ENCODE measurements at places on chromosomes 12 and 14.
A peak's percentile ranks its signal among the peaks of the same experiment; 100 is the strongest.

GRCh38 chr12:110845339-110845682, 1.5 kb upstream of the CCDC63 start:
- no peak for DNase-seq

- DNase-seq, result no peak
These were observed 153.1 kb upstream of the FRMD6 start for GRCh38 chr14:51498411-51499227.

DNA sequence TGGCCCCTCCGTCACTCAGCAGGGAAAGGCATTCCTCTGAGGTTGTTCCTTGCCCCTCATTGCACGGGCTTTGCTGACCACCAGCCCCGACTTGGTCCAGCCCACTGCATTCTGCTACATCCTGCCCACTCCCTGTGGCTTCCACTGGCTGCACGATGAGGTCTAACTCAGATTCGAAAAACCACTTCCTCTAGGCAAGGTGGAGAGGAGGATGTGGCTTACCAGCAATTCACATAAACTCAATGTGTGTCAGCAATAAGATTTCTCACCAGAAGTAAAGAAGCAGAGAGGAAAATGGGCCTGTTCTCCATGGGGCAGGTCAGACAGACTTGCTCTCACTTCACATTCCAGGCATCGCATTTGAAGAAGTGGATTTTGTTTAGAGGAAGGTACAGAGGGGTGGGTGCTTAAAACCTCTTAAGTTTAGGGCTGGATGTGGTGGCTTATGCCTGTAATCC, 14.7 kb downstream of the GPR68 start:
- no peak for DNase-seq

DNA sequence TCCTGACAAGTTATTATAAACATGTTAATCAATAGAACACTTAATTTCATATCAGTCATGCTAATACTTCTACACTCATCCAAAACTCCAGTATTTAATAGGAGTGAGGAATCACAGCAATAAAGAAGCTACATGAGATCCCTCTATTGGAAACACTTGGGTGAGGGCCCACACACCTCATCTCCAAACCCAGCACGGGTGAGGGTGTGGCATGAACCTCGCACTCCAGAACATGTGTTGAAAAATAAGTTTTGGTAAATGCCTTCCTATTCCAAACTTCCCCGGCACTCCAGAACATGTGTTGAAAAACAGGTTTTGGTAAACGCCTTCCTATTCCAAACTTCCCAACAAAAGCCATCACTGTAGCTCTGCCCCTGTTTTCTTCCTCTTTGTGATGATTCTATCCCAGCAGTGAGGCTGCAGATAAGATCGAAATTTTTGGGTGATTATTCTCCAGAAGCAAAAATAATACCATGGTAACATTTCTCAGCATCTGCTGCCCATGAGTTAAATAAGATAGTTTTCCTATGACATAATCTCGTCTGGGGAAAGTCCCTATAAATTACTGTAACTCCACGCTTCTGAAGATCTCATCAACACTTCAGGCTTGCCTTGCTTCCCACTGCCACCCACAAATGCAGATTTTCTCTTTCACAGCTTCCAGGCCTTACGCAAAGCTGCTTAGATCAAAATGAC, 24.4 kb upstream of the PTPRB start:
- DNase-seq, result peak; percentile 80

GRCh38 chr14:101876555-101876938, 87.8 kb upstream of the DYNC1H1 start:
- DNase-seq, result no peak

DNA sequence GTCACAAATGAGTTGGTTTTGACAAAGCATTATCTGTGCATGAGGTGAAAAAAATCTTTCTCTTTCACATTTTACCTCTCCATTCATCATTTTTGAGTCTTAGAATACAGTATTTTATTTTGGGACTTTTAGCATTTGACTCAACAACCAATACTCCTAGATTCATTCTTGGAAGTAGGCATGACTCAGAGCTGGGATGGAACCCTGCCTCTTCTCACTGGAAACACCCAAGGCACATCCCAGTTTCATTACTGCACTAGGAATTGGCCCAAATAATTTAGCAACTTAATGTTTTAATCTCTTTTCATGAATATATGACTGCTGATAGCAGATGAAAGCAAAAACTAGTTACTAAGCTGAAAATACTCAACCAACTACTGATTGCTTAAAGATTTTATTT, 3.3 kb upstream of the PDZRN4 start:
- no peak for DNase-seq

GRCh38 chr12:65106948-65107347, 14.2 kb downstream of the WIF1 start:
- DNase-seq, result peak; percentile 22

GRCh38 chr12:65492998-65493912, 214.8 kb downstream of the MSRB3 start:
- DNase-seq, result no peak

DNA sequence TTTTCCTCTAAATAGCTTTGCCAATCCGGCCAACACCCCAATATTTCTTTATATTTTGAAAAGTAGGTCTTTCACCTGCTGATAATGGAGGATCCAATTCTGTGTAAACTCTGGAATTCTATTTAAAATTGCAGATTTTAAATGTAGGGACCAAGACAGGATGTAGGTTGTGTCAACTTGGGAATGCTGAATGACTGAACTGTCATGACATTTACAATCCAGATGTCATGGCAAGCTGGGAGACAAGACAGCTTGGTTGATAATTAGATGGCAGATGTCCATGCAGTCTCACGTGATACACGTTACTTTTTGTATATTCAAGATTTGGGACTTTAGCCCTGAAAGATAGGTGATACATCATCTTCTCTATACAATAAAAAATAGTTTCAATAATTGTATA, 477.2 kb downstream of the DIO2 start:
- DNase-seq, result no peak

- DNase-seq, result no peak
These were observed 60.7 kb downstream of the CCNK start for GRCh38 chr14:99541677-99542470.

DNA sequence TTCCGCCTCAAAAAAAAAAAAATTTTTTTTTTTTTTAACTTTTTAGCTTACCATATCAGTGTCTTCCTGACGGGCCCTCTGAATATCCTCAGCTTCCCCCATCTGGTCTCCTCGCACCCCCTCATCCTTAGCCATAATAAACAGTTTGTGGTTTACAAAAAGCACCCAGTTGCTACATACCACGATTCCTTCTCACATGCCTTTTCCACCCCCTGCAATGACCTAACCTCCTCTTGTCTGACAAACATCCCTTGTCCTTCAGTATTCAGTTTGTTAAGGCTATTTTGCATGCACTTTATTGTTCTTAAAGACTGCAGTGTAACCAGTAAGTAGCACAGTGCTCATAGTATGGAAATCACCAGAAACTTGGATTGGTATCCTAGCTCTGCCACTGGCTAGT, 88.5 kb downstream of the PPM1H start:
- DNase-seq, result no peak

- DNase-seq, result no peak
These were observed 89.8 kb upstream of the LRIG3 start for GRCh38 chr12:59010118-59010517.

DNA sequence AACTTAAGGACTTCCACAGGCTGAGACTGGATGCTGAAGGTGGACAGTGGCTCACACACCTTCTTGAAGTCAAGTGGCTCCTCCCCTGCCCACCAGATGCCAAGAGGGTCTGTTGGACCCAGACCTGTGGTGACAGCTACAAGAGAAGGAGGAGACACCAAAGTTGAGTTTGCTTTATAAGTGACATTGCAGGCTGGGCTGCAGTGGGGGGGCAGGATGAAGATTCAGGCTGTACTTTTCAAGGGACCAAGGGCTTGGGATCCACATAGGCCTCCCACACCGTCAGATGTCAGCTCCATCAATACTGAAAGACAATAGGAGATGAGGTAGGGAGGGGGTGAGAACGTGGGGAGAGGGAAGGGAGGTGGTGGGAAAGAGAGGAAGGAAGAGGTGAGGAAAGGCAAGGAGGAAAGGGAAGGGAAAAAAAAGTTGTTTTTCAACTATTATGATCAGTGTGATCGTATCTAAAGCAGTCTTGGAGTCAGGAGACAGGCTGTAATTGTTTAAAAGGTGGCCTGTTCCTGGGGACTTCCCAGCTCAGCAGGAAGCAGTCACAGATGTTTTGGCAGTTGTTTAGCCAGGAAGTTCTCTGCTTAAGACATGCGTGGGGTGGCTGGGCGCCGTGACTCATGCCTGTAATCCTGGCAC, 84.1 kb upstream of the RESF1 start:
- DNase-seq, result peak; percentile 30

DNA sequence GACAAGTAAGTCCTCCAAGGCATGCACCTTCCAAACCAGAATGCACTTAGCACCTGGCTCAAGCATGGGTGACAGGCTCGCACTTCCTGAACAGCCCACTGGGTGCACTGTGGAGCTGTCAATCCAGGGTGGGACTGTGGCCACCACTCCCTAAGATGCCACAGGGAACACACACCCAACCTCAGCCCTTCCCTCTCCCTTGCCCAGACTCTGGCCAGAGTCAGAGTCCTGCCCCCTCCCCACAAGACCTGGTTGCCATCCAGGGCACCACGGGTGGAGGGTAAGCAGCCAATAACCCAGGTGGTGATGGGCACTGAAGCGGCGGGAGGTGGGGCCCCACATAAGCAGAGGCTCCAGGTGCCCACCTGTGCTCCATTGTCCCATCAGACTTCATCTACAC, 160.6 kb downstream of the MYRFL start:
- DNase-seq, result peak; percentile 28

GRCh38 chr14:24315807-24316596, 4.7 kb downstream of the LTB4R start:
- no peak for DNase-seq

- DNase-seq, result no peak
These were observed 161.9 kb upstream of the WSCD2 start for GRCh38 chr12:107967170-107967569.

DNA sequence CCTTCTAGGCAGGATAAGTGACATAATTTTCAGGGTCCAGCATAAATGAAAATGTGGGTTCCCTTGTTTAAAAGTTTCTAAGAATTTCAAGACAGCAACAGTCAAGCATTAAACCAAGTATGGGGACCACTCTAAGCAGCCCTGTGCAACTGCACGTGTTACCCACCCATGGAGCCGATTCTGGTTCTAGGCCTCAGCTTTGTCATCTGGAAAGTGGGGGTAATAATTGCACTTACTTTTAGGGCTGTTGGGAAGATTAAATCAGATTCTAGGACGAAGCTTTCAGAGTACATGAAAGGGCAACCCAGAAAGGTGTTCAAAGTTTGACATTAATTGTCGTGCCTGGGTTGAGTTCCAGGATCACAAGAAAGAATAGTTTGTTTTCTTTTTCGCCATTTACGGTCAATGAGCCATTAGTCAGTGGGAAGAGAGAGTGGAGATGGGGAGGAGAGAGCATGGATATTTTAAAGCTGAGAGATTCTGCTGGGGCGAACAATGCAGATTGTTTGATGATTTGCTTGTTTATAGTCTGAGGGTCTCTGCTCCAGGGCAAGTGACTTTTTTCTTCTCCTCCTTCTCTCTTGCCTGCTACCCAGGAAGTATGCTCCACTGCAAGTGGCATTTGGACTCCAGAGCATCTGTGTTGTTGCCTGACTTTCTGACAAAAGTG, 10.7 kb upstream of the PPFIBP1 start:
- no peak for DNase-seq

GRCh38 chr14:98456231-98456630, 815.8 kb downstream of the BCL11B start:
- no peak for DNase-seq

GRCh38 chr14:78182722-78183121, 12.5 kb downstream of the NRXN3 start:
- DNase-seq, result no peak

DNA sequence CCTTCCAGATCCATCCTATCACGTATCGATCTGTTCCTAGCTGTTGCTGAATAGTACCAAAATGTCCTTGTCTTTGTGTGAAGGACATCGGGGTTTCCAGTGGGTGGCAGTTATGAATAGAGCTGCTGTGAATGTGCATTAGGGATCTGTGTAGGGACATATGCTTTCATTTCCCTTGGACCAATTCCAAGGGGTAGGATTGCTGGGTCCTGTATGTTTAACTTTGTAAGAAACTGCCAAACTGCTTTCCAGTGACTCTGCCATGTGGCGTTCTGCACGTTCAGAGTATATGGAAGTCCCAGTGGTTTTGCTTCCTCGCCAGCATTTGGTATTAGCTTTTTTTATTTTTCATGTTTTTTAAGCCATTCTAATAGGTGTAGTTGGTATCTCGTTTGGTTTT, 28.6 kb downstream of the PACS2 start:
- DNase-seq, result no peak

- no peak for DNase-seq
These were observed 109.2 kb upstream of the SLCO1C1 start for GRCh38 chr12:20585913-20586312.

DNA sequence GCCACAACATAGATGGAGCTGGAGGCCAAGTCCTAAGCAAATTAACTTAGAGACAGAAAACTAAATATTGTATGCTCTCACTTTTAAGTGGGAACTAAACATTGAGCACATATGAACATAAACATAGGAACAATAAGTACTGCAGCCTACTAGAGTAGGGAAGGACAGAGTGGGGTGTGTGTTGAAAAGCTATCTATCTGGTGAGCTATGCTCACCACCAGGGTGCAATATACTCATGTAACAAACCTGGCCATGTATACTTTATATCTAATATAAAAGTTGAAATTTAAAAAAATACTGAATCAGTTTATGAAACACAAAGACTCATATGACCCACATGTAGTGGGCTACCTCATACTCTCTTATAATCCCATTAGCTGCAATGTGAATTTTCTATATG, 1305.0 kb downstream of the LRFN5 start:
- no peak for DNase-seq

DNA sequence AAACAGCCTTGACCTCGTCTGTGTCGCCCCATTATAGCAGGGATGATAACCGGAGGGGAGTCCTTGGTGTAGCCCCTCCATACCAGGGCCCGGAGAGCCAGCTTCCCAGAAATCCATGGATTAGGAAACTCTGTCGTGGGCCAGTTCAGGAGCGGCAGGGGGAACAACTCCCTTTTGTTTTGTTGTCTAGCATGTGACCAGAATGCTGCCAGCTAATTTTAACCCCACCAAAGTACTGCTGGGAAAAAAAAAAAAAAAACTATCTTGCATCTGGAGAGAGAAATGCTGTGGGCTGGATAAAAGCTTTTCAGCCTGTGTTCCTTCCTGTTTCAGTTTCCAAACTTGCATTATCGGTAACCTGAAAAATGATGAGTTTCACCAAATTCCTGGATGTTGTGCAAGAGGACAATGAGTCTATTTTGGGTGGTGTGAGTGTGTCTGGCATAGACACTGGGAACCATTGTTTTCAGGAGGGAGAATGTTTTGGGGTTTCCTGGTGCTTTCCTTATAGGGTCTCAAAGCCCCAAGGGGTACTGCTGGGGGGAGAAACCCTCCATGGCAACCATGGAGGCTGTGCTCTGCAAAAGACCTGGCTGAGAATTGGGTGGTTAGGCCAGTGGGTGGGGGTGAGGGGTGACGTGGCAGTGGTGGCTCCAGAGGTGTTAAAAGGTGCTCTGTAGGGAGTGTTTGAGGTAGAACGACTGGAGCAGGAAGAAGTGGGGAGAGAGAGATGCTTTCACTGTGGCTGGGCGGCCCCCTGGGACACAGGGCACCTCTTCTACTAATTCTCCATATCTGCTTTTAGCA, 14.9 kb upstream of the IRF2BPL start:
- DNase-seq, result no peak

- DNase-seq, result no peak
These were observed 325 bp downstream of the C12orf60 start for GRCh38 chr12:14803830-14804160.

- no peak for DNase-seq
These were observed 23.2 kb downstream of the NRDE2 start for GRCh38 chr14:90308561-90308960.
